ENCODE measurements at places on chromosomes 3 and 15. TPM values are rescaled to one million over a fixed set of nuclear protein-coding genes. Genes with fewer than 3 reads are reported as not detected.

DNA sequence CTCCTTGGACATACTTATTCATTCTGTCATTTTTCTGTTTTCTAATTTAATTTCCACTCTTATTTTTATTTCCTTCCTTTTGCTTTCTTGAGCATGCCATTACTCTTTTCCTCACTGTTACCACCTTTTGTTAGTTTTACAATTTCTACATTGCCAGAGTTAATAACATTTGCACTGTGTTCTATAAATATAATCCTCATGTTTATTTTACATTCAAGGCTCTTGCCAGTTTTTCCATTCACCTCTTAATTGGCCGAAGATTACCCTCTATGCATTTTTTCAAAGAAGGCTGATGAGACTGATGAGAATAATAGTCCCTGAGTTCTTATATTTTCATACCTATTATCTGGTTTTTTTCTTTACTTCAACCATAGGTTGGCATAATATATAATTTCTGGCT is 10.5 kb downstream of the BTD start:
- no peaks in the 10 kb centered on the region for H3K27me3 ChIP-seq
- no peak overlapping the region for H3K27ac ChIP-seq
- DNase-seq = no peak
- peaks cover 24% of the 10 kb centered on the region for H3K4me1 ChIP-seq

DNA sequence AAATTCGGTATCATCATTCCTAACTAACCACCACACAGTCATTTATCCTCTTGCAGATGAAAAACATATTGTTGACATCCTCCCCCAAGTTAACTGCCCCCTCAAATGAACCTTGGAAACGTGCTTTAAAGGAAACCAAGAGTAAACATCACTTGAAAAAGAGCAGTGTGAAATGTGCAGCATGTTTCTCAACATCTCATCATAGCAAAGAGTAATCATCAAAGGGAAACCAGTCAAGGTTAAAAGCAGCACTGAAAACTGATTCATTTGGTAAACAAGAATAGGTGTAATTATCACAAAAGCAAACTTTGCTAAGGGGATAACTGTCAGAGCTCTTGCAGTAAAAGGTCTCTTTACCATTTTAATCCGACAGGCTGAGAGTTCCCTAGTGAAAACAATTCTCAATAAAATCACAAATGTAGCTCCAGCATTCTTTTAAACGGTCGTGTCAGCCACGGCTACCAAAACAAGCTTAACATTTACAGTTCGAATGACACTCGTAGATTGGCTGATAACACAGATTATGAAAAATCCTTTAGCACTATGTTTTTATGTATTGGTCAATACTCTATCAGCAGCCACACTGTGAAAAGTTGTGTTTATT is 461.0 kb downstream of the GBE1 start:
- H3K36me3 ChIP-seq = no peaks in the 10 kb centered on the region
- H3K4me1 ChIP-seq = no peaks in the 10 kb centered on the region
- no peak overlapping the region for H3K27ac ChIP-seq
- no peaks in the 10 kb centered on the region for H3K27me3 ChIP-seq
- no peak for DNase-seq

DNA sequence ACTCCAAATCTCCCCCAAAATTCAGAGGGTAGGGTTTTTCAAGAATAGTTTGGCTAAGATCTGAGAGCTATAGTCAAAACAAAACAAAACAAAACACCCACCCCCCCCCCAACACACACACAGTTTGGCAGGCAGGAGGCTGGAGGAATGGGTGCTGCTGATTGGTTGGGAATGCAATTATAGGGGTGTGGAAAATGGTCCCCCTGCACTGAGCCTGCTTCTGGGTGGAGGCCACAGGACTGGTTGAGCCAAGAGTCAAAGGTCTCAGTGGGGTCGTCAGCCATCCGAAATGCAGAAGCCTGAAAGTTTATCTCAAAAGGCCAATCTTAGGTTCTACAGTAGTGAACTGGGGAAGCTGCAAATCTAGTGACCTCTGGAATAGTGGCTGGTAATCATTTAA is 2.5 kb upstream of the HACD2 start:
- H3K36me3 ChIP-seq = peaks cover 14% of the 10 kb centered on the region
- no peak overlapping the region for H3K27ac ChIP-seq
- H3K4me1 ChIP-seq = peaks cover 38% of the 10 kb centered on the region
- no peaks in the 10 kb centered on the region for H3K27me3 ChIP-seq
- H3K4me3 ChIP-seq = no peak overlapping the region

DNA sequence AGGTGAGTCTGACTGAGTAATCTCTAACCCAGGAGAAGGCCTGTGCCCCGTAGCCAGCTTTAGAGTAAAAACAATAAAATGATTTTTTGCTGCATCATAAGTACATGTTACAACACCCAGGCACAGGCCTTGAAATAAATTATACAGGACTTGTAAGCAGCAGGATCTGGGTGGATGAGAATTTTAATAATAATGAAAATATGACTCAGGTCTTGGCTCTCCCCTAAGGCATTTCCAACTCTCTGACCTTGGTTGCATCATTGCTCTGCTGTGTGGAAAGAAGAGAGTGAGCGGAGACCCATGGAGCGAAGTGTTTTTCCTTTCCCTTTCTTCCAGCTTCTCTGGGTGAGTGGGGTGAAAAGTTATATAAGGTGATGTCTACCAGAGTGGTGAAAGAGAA is 44.6 kb downstream of the EOMES start:
- no peak for DNase-seq
- no peaks in the 10 kb centered on the region for H3K36me3 ChIP-seq
- H3K4me3 ChIP-seq = no peak overlapping the region

SI gene
- not detected for total RNA-seq

DNA sequence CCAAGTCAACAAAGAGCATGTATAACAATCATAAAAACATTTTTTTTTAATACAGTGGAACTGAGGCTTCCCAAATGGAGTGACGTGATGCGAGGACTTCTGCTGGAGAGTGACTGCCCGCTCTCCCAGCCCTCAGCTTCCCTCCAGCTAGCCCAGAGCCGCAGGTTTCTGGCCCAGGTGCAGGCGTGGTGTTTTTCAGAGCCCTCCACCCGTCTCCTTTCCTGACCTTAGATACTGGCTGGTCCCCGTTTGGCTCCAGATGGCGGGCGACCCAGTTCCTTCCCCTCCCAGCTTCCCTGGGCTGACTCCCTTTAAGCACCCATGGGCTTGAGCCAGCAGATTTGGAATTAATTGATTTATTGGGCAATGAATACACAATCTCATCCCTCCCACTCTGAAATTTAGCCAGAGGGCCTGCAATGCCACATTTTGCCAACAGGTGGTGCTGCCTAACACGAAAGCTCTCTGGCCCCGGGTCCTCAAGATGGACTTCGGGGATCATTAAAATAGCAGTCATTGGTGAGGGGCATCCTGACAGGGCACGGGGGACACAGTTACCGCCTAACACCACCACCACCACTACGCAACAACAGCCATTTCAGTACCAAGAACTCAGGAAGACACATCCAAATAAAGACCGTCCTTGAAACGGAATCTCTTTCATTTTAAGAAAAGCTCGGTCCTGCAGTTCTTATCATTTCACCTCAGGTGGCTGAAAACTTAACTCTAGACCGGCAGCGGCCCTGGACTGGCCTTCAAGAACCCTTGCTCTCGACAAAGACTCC is 47.5 kb upstream of the MUC4 start:
- peak; percentile 60 for DNase-seq
- H3K27me3 ChIP-seq = peaks cover 11% of the 10 kb centered on the region
- no peaks in the 10 kb centered on the region for H3K36me3 ChIP-seq
- H3K4me3 ChIP-seq = no peak overlapping the region
- no peak overlapping the region for H3K27ac ChIP-seq
- peaks cover 20% of the 10 kb centered on the region for H3K4me1 ChIP-seq

- no peaks in the 10 kb centered on the region for H3K36me3 ChIP-seq
- H3K27me3 ChIP-seq = no peaks in the 10 kb centered on the region
- no peak overlapping the region for H3K27ac ChIP-seq
- no peak for DNase-seq
- H3K4me1 ChIP-seq = peaks cover 20% of the 10 kb centered on the region
- no peak overlapping the region for H3K4me3 ChIP-seq
Measured at GRCh38 chr15:77516076-77516475, 95.4 kb downstream of the HMG20A start.

DNA sequence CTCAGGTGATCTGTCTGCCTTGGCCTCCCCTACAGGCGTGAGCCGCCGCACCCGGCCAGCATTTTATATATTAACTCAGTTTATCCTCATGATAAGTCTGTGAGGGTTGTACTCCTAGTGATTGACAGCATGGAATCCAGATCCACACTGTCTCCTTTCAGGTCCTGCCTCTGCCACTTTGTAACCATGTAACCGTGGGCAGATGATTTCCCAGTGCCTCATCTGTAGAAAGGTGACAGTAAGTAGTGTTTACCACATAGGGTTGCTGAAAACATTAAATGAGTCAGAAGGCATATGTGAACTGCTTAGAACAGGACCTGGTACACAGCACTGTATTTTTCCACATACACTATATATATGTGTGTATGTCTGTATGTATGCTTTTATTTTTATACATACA is 2.4 kb downstream of the FYTTD1 start:
- H3K27me3 ChIP-seq = no peaks in the 10 kb centered on the region
- peaks cover 90% of the 10 kb centered on the region for H3K4me1 ChIP-seq
- DNase-seq = no peak
- H3K36me3 ChIP-seq = peaks cover 8% of the 10 kb centered on the region
- peak overlapping the region; percentile 95 for H3K4me3 ChIP-seq

DNA sequence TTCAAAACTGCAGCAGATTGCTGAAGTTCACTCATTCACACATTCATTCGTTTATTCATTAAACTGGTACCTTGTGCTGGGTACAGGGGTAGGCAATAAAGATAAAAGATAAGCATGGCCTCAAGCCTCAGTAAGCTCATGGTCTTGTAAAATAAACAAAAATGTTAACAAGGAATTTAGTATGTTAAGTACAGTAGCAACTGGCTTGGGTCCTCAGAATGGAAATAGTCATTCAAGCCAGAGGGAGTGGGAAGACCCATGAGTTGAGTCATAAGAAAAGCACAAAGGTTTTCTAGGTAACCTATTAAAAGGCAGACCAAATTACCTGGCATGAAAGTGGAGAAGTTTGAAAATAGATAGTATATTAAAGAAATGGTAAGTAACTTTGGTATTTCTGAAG is 163.3 kb downstream of the CDIN1 start:
- no peak overlapping the region for H3K27ac ChIP-seq
- H3K27me3 ChIP-seq = no peaks in the 10 kb centered on the region
- peaks cover 5% of the 10 kb centered on the region for H3K36me3 ChIP-seq

GRCh38 chr3:28615071-28615470 is 266.4 kb upstream of the AZI2 start:
- H3K4me3 ChIP-seq = no peak overlapping the region
- H3K27ac ChIP-seq = no peak overlapping the region
- H3K4me1 ChIP-seq = peaks cover 8% of the 10 kb centered on the region
- H3K36me3 ChIP-seq = no peaks in the 10 kb centered on the region

DNA sequence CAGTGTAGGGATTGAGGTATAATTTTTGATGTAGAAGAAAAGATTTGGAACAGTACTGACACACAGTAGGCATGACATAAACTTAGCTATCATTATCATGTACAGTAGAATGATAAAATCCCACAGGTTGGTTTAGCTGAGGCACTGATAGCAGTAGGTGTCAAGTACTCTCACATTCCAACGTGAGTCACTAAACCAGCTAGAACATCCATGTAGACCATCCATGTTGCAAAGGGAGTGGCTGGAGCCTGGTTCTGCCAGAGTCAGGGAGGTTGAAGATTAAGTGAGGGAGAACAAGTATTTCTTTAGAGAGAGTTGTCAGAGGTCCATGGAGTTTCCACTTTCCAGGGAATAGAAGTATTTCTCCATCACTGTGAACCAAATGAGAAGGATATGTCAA is 157.2 kb upstream of the TMEM108 start:
- no peaks in the 10 kb centered on the region for H3K4me1 ChIP-seq
- no peaks in the 10 kb centered on the region for H3K36me3 ChIP-seq
- no peak for DNase-seq
- H3K27me3 ChIP-seq = peaks cover 4% of the 10 kb centered on the region

All from left ventricle myocardium inferior (tissue), 1 donor.